NCI-H460 (cell line): ENCODE measurements at places on chromosomes 7 and 10.

DNA sequence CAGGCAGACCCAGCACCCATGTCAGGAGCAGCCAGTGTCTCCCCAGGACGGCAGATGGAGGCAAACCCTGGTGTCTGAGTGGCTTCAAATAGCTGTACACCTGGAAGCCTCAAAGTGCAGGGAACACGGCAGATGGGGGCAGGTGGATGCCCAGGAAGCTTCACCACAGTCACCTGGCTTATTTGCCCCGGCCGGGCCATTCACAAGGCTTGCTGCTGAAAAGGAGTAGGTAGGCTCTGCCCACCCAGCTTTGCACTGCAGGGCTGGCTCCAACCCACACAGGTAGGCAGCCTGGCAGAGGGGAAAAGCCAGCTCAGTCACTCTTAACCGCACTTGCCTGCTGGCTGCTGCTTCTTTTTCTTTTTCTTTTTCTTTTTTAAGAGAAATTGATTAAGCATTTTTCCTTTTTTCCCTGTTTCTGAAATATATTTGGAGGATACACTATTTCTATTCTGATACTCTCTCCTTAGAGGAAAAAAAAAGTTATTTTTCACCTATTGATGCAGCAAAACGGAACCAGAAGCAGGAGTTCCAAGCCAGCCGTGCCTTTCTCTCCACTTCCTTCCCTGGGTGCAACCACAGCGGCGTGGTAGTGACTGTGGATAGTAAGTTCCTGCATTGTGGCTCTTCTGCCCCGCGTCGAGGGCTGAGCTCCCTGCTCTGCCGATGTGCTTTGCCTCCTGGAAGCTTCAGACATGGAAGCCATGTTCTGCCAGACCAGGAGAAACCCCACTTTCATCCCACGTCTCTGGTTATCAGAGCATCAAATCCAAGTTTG, 118.3 kb downstream of the KLF6 start:
- DNase-seq: no peak

- no peak for DNase-seq
Measured at GRCh38 chr7:101739775-101740398, 77.5 kb upstream of the CUX1 start.

DNA sequence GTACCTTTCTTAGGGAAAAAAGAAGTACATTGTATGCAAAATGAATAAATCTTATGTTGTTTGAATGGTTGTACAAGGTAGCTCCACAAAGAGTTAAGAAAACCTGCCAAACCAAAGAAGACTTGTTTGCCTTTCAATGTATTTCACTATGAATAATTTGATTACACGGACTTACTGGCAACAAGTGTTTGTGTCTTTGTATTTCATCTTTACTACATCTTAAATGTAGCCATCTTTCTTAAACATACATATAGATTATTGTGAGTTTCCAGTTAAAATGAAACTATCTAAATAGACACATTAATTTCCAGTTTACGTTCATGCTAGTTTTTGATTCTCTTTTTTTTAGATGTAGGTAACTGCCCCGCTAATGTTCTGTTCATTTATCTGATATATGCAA, 2.8 kb downstream of the PRKG1 start:
- DNase-seq: no peak

GRCh38 chr10:75726522-75727483, 295.4 kb downstream of the LRMDA start:
- no peak for DNase-seq

GRCh38 chr10:132041340-132041739, 24.4 kb upstream of the JAKMIP3 start:
- no peak for DNase-seq

DNA sequence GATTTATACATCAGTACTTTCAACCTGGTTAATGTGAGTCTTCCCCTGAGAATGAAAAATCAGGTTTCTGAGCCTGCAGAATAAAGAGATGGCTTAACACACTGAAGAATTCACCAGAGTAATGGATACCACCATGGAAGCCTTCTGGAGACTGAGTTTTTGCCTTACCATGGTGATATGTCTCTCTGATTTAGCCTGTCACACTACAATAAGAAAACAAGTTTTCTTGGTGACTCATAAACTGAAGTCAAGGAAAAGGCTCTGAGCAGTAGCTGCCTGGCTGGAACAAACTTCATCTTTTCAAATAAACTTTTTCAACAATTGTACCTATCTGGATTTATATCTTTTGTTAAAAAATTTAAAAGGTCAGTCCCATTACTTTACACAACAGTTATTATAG, 229.0 kb downstream of the PRPF18 start:
- no peak for DNase-seq
